ENCODE measurements at places on chromosomes 13 and 19.

DNA sequence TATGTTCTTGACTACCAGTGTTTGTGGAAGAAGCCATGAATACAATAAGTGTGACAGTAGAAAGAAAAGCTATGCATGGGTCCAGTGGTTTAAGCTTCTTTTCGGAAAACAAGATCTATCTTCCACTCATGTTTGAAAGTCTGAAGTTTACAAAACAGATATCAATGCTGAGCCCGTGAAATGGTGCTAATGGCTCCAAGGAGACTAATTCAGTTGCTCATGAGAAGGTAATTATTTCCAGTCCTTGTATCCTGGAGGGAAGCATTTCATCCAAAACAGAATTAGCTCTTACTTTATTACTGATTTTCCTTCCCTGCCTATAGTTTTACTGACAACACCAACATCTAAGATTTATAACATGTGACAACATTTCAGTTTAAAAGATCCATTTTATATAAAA, 1364.9 kb downstream of the PCDH9 start:
- DNase-seq = no peak

DNA sequence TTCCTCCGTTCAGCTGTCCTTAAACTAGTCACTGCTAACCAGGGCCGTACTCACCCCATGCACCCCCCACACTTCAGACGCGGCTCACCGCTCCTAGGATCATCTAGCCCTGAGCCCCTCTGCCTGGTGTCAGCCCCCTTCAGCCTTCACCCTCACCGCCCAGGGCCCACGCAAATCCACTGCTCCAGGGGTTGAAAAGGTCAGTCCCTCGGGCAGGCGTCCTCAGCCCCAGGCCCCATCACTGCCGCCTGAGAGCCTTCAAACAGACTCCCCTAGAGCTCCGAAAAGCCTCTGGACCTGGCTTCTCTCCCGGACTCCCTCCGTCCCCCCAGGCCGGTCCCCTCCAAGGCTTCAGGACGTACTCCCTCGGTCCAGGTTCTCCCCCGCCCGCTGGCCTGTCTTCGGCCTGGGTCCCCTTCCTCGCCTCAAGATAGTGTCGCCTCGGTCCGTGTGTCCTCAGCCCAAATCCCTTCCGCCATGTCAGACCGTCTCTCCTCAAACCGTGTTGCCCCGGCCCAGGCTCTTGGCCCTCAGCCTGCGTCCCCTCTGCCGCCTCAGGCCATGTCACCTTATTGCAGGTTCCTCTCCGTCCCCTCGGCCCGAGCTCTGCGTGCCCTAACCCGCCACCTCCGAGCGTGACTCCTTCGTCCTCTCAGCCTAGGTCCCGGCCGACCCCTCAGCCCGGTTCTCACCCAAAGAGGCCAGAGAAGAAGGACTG, 553 bp downstream of the NAPA start:
- DNase-seq = no peak

DNA sequence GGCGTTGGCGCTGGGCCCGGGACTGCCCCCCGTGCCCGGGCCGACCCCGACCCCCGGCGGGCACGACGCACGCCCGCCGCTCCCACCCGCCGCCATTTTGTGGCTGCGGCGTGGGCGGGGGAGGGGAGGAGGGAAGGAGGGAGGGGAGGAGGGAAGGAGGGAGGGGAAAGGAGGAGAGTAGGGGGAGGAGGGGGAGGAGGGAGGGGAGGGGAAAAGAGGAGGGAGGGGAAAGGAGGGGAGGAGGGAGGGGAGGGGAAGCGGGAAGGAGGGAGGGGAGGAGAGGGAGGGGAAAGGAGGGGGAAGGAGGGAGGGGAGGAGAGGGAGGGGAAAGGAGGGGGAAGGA, at the start of gene BTBD2:
Gene BTBD2 (minus strand): TSS at position 107 of the 343 bp plus-strand sequence. CDS start 11 bp downstream, at position 96.
- DNase-seq = peak; percentile 59

GRCh38 chr19:58338825-58339558, 12.2 kb downstream of the ZSCAN22 start:
- no peak for DNase-seq

DNA sequence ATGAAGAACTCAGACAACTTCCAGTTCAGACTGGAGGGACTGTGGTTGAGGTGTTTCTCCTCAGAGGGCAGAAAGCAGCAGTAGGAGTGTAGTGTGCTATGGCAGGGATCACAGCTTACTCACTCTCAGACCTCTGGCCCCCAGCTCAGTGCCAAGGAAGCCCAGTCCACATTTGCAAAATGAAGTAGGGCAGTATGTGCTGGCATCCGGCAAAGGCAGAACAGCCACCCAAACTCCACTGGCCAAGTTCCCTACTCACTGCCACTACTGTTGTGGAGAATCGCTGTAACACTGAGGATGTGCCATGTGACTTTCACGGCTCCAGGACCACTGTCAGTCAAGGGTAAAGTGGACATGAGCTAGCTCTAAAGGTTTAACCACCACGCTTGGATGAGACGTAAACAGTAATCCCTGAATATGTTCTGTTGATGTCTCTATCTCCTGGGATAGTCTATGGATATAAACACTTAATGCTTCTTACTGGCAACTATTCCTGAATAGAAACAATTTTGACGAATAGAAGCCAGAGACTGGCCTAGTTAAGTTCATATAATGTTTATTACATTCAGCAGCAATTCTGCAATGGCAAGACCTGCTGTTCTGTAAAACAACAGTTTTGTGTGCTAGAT, 67.0 kb upstream of the SLC15A1 start:
- DNase-seq = no peak

DNA sequence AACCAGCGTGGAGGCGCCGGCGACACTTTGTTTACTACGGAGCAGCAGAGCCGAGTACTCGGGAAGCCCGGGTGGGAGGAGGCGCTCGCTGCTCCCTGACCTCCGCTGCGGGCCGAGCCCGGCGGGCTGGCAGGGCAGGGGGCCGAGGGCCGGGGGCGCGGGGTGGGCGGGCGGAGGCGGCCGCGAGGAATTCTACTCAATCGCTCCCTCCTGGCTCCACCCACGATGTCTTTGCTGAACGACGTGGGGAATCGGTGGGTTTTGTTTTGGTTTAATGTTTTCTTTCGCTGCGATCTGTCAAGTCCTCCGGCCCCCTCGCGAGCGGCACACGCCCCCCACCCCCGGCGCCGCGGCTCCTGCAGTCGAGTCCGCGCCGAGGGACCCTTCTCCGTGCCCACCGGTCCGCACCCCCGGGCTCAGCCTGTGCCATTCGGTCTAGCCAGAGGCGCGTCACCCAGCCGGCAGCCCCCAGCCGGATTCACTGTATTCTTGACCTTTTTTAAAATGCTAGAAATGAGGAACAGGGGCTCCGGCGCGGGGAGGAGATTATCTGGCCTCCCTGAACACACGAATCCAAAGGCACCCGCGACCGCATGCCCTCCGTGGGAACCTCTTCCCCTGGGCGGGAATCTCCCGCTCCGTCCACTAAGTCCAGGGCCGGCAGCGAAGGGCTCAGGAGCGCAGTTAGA, 636 bp upstream of the FOXO1 start:
- DNase-seq = peak; percentile 15

DNA sequence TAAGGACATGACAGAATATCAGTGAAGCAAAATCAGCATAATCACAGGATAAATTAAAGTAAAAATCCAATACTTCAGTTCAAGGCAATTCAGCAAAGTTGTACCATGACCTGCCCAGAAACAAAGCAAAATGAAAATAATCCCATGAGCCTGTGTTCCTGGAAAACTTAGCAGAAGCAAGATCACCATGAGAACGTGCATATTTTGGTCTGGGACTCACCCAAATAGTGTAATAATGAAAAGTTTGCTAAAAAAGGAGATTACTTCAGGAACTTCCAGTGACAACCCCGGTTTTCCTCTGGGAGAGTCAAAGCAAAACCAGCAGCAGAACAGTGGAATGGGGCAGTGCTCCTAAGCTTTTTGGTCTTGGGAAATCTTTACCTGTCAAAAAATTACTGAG, 14.9 kb upstream of the RPL21 start:
- no peak for DNase-seq

- DNase-seq = no peak
Measured at GRCh38 chr13:78430166-78430791, 173.1 kb downstream of the POU4F1 start.

DNA sequence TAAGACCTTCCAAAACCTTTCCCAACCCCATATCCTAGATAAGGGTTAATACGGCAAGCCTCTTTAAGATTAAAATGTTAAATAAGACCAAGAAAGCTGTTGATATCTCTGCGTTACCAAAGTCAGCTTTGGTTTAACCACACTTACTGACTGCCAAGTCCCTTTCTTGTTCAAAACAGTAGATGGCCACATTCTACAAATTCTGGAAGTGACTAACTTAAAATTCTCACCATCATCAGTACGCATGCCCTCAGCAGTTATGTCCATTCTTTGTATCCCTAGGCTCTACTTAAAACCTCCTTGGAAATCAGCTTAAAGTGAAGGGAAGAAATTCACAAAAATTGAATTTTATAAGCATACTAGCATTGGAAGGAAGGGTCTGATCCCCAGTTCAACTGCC, 23.6 kb downstream of the SOHLH2 start:
- no peak for DNase-seq
